ENCODE measurements at places on chromosomes 4 and X.

- DNase-seq, result no peak
Observed at GRCh38 chr4:78846258-78846657, 70.1 kb downstream of the BMP2K start.

- no peak for DNase-seq
Observed at GRCh38 chr4:109826719-109827118, 1.1 kb upstream of the RRH start.

DNA sequence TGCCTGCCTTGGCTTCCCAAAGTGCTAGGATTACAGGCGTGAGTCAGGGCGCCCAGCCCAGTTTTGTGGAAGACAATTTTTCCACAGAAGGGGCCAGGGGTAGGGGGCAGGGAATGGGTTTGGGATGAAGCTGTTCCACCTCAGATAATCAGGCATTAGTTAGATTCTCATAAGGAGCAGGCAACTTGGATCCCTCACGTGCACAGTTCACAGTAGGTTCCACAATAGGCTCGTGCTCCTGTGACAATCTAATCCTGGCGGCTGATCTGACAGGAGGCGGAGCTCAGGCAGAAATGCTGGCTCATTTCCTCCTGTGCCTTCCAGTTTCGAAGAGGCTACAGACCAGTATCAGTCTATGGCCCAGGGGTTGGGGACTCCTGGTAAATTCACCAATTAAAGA is 491.6 kb upstream of the AADAT start:
- DNase-seq, result no peak

DNA sequence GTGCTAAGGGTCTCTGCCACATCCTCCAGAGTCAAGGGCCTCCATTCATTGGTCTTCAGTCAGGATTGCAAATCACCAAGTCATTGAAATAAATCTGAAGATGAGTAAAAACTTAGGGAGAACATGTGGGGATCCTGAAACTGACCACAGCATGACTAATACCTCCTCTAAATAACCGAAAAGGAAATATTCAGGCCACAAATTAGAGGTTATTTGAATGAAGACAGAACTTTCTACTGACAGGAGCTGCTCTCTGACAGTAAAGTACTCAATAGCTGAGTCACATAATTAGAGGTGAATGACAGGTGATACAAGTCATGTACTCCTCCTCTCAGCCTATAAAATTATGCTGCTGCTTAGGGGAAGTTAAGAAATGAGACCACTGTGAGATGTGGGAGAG is 240.2 kb upstream of the F9 start:
- DNase-seq, result no peak

DNA sequence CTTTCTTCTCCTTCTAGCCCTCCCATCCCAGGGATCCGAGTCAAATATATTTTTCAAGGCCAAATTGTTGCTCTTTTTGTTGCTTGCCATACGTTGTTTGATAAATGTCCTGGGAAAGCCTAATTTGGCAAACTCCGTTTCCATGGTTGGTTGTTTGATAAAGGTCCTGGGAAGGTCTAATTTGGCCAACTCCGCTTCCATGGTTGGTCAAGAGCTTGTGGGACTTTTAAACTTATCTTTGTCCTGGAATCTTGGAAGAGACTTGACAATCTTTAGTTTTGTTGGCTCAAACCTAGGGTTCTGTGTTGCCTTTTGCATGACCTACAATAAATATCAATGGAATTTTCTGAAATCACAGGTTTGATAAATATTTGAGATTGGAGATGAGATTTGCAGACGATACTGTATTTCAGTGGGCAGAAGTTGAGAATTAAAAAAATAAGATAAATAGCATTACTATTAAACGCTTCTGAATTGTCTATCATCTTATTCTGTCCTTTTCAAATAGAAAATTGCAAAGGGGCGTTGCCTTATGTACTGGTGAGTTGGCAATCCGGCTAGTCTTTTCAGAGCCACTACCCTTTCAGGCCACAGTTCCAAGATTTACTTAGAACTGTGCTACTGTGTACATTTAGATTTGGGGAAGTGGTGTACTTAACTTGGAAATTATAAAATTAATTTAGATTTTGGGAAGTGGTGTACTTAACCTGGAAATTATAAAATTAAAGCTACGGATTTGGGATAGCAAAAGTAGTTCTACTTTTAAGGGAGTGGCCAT is 804 bp downstream of the OSTC start:
- no peak for DNase-seq

GRCh38 chr4:145492376-145492775 is 10.7 kb downstream of the SMAD1 start:
- DNase-seq, result no peak

DNA sequence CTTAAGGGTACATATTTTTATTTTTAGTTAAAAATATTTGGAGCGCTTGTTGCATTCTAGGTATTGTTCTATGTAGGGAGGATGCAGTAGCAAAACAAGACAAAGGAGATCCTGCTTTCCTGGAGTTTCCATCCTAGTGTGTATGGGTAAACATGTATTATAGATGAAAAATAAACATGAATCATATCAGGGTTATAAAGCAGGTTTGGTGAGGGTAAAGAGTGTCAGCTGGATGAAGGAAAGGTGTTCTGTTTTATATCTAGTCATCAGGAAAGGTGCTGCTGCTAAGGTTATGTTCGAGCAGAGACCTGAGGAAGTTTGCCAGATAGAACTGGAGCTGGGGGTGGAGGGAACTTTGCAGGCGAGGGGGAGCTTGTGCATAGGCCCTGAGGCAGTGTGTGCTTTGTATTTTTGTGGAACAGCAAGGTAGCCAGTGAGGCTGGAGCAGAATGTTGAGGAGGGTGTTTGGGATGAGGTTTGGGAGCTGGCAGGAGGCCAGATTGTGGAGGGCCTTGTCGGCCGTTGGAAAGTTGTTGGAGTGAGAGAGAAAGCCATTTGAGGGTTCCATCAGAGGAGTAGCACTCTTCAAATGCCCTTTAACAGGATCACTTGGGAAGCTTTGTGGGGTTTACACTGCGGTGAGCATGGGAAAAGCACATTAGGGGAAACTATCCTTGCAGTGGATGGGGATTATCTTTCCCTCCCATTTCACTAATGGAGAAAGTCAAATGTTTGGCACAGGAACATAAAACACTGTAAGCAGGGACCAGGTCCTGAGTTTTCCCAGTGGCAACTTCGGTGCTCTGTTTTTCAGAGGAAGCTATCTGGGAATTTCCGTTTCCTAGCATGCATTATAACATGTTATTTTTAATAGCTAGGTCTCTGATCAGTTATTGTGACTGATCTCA is 35.9 kb downstream of the AFF1 start:
- no peak for DNase-seq

DNA sequence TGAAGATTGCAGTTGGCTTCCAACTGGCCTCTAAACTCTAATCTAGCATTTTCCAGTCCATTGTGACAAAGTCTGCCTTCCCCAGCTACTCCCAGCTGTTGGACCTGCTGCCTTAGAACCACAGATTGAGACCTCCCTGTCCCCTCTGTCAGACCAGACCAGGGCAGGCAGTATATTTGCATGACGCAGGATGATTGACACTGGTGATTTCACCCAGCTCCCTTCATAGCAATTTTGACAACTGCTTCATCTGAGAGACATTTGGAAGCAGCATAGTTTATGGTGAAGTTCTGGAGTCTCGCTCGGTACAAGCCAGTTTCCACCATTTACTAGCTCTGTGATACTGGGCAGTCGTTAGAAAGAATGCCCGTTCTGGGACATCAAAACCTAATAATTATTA is 2.5 kb downstream of the CYP4V2 start:
- no peak for DNase-seq

GRCh38 chr4:105215609-105216313 is 69.1 kb downstream of the TET2 start:
- DNase-seq, result no peak

GRCh38 chrX:106863697-106864096 is 39.4 kb downstream of the RIPPLY1 start:
- no peak for DNase-seq

GRCh38 chr4:128861856-128862518 is 52.5 kb downstream of the JADE1 start:
- no peak for DNase-seq

DNA sequence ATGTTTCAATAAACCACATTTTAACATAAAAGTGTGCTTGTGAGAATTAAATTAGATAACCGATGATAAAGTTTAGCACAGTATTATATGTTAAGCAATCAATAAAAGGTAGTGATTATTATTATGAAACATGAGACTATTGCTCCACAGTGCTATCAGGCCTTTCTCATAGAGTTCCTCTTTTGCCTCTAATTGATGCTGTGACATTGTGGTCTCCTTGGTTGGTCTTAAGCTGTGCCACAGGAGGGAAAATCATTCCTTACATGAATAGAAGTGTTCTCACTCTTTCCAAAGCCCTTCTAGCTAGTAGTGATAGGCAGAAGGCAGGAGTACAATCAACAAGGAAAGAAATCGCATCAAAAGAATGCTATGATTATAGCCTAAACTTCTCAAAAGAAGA is 9.2 kb upstream of the PDHA2 start:
- DNase-seq, result no peak

DNA sequence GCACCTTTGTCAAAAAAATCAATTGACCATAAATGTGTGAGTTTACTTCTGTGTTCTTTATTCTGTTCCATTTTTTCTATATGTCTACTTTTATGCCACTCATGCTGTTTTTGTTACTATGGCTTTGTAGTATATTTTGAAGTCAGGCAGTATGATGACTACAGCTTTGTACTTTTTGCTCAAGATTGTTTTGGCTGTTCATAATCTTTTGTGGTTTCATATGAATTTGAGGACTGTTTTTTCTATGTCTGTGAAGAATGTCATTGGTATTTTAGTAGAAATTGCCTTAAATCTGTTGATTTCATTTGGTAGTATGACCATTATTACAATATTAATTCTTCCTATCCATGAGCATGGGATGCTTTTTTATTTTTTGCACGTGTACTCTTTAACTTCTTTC is 346.8 kb downstream of the PPP3CA start:
- no peak for DNase-seq

DNA sequence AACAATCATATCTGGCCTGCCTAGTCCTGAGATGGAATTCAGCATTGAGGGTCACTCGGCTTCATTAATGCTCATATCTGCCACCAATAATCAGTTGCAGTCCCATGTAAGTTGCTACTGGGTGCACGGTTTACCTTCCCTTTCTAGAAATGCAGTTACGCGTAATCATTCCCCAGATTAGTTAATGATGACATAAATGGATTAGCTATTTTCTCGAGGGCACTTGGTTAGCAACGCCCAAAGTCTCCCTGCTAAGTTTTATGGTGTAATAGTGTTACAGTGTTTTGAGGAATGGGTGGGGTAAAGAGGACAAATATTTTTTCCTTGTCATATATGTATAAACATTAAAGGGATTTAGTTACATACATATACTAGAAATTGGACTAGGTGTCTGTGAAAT is 118.8 kb downstream of the MID1 start:
- no peak for DNase-seq

- peak; percentile 88 for DNase-seq
Observed at GRCh38 chr4:174522183-174523024, at the start of gene HPGD. Gene HPGD, minus strand, starts transcription at chr4:174522488. Its CDS starts 37 bp downstream, at chr4:174522451.

DNA sequence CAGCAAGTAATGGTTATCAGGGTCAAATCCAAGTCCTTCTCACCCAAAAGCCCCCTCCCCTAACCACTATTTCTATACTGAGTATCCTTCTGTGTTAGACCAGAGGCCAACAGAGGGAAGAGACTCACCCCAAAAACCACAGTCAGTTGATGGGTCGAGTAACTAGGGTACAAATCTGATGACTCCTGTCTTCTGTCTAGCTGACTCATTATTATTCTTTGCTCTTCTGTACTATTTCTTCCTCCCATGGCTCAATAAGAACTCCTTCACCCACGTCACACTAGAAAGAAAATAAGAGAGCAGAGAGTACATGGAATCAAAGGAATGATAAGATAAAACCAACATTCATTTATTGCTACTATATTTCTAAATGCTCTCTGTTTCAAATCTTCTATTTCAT is 2.0 kb downstream of the RAB40A start:
- DNase-seq, result no peak

DNA sequence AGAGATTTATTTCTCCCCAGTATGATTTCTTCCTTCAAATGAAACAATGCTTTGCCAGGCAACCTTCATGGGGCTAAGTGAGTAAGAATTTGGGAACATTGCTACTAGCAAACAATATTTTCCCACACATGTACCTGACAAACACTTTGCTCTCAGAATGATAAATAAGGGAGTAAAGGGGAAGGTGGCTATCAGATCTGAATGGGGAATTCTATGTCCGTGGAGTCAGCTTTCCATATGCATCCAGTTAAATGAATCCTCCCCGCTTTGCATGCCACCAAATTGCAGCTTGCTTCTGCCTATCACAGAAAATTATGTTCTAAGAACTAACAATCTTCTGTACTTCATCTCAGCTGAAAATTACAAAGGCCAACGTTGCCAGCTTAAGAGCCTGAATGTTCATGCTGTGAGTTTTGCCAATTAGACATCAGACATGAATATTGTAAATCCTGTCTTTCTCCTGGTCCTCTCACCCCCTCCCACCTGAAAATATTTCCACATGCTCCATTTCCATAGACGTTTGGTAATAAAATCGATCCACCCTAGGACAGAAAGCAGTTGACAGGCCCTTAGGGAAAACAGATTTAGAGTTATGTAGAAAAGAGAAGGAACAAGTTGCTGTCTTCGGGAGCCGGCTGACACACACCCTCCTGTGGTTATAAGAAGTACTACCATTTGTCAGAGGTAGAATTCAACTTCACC is 6.3 kb downstream of the MEPE start:
- DNase-seq, result no peak

GRCh38 chr4:78962597-78963115 is 23.4 kb upstream of the PAQR3 start:
- no peak for DNase-seq

GRCh38 chr4:156961196-156962057 is 10.2 kb downstream of the PDGFC start:
- DNase-seq, result no peak

- DNase-seq, result no peak
Observed at GRCh38 chr4:26388671-26389070, 67.9 kb downstream of the RBPJ start.

- DNase-seq, result no peak
Observed at GRCh38 chrX:27915617-27916016, 65.6 kb downstream of the DCAF8L1 start.

- DNase-seq, result no peak
Observed at GRCh38 chr4:89121387-89122068, 10.2 kb downstream of the TIGD2 start.

DNA sequence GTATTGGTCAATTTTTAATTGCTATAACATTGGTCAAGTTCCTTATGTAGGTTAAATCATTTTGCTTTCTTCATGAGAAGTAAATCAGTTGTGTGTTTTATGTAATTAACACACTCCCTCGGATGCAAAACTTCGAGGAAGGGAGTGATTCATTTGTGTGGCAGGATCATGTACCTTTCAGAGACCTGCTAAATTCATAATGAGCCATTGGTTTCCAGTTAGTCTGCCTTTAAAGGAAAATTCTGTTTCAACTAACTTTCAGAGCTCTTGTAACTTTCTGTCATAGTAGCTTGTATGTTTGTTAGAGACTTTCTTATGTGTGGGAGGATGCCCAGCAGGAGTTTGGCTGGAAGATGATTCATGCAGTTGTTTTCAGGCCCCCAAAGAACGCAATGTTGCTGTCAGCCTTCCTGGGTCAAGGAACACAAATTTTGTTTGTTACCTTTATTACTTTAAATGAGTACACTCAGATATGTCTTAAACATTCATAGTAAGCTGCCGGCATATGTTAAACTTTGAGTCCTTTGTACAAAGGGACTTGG is 72.1 kb downstream of the GPR101 start:
- no peak for DNase-seq
